NCI-H1694 (cell line): ENCODE measurements at places on chromosomes 6 and 20.

- DNase-seq: no peak
Observed at GRCh38 chr6:113697632-113698410, 159.3 kb upstream of the MARCKS start.

- no peak for DNase-seq
Observed at GRCh38 chr6:31419842-31420241, 16.4 kb downstream of the MICA start.

DNA sequence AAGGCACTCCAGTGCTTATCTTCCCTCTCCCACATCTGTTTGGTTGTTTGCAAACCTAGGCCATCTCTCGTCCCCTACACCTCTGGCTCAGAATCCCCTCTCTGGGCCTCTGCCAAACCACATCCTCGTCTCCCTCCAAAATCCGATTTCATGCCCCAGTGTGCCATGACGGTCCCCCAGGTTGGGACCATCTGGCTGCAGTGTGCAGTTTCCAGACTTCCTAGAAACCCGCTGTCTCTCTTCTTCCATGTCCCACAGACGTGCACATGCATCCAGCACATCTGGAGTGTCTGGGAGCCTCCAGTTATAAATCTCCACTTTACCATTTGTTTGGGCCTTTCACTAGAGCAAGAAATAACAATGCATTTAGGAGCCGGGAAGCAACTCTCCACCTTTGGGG lies 316.2 kb downstream of the KIF16B start:
- peak; percentile 52 for DNase-seq

GRCh38 chr20:57450419-57450818 lies 59.2 kb downstream of the RBM38 start:
- no peak for DNase-seq

DNA sequence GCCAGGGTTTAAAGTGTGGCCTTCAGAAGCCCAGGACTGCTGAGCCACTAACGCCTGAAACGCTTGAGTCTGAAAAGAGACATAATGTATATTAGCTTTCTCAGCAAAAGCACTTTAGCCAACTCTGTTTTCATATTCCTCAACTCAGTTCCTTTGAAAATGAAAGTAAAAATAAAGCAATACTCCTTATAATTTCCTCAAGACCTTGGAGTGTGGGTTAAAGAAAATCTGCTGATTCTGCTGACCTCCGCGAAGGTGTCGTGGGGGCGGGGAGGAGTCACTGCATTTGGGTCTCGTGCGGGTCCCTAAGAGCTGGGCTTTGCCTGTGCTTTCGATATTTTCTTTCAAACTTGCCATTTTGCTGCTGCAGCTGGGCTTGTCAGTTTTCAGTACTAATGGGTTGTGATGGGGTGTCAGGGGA lies 142.2 kb upstream of the ARID1B start:
- DNase-seq: no peak

DNA sequence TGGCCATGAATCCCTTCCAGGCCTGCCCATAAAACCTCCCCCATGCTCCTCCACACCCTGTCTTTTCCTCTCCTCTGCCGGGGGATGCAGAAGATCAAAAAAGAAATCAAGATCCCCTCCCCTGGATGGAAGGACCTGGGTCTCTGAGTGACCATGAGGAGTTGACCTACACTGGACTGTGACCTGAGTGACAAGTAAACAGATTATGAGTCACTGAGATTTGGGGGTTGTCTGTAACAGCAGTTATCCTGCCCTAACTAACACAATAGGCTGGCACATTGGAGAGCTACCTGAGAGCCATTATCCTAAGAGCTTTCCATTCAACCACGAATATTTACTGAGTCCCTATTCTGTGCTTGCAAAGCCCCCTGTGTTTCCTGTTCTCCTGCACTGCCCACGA lies 28.4 kb upstream of the SIRPA start:
- no peak for DNase-seq

- DNase-seq: no peak
Observed at GRCh38 chr6:150177259-150177951, 34.6 kb downstream of the PPP1R14C start.

DNA sequence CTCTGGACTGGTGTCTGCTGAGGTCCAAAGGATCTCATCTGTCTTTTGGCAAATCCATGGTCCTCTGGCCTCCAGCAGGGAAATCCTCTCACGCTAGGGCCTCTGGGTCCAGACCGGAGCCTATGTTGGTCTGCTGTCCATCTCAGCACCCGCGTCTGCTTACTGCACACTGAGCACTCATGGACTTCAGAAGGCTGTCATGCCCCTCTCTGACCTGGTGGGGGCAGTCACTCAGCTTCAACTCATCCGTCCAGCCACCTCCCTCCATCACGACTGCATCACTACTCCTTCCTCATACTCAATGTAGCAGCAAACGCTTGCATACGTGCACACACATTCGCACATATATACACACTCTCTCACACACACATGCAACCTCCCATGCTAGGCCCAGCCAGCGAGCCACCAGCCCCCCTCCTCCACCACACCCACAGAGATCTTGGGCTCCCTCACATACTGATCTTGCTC lies 33.3 kb downstream of the GABRR2 start:
- peak; percentile 25 for DNase-seq

- DNase-seq: no peak
Observed at GRCh38 chr20:8535403-8536261, 403.6 kb downstream of the PLCB1 start.

- peak; percentile 29 for DNase-seq
Observed at GRCh38 chr6:13614126-13614925, 809 bp upstream of the NOL7 start.

GRCh38 chr6:19268718-19269117 lies 568.5 kb upstream of the ID4 start:
- DNase-seq: no peak

DNA sequence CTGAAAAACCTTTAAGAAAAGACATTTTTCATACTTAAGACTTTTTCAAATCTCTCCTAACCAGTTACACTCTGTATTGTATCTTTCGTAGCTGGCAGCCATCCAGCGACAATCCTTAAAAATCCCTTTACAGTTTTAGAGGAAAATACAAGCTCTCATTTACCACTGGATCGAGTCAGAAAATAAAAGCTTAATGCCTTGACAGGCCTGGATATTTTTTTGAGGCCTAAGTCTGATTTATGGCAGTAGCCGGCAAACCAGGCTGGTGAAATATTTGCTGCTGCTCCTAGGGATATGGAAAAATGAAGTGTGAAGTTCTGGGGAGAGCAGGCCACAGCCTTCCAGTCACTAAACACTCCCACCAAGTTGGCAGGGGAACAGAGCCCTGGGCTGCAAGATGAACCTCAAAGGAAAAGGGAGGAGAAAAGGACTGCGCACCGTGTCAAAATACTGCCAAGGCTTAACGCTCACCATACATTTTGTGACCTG lies 213.0 kb upstream of the SUPT3H start:
- DNase-seq: no peak

DNA sequence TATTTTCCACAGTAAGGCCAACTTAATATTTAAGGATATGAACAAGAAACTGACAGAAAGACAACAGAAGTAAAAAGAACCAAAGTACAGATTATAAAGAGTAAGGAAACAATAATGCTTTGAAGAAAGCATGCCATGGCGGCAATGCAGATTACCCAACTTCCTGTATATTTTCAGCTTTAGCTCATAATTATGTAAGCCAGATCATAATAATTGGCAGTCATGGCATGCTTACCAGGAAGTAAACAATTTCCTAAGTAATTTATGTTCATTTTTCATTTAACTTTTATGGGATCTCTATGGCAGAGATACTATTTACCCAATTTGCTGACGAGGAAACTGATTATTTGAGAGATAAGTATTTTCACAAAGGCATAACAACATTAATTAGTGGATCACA lies 988.7 kb downstream of the HACE1 start:
- no peak for DNase-seq

GRCh38 chr20:62120990-62121775 lies 1.1 kb upstream of the LSM14B start:
- DNase-seq: no peak

DNA sequence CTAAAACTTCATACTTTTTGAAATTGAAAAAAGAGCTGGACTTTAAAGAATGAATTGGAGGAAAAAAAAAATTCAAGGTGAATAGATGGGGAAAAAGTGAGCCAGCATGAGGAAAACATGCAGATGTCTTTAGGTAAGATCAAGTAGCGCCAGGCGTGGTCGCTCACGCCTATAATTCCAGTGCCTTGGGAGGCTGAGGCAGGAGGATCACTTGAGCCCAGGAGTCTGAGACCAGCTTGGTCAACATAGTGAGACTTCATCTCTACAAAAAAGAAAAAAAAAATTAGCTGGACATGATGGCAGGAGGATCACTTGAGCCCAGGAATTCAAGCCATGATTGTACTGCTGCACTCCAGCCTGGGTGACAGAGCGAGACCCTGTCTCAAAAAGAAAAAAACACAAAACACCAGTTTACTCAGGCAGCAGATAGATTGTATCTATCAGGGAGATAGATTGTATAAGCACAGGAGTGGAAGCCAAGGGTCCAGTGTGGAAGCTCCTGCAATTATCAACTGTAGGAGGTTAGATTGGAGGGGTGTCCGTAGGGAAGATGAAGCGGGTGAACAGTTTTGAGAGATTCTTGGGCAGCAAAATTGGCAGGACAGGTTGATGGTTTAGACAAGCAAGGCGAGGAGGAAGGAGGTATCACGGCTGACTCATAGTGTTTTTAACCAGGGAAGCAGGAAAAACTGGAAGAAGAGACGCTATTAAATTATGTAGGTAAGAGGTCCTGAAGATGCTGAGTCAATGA lies 97.6 kb upstream of the ZNF217 start:
- DNase-seq: no peak

- no peak for DNase-seq
Observed at GRCh38 chr20:39899881-39900280, 789.2 kb downstream of the MAFB start.

GRCh38 chr6:136439514-136440190 lies 110.6 kb downstream of the MAP7 start:
- DNase-seq: no peak

GRCh38 chr6:1230689-1231605 lies 81.0 kb upstream of the FOXQ1 start:
- no peak for DNase-seq

- DNase-seq: no peak
Observed at GRCh38 chr20:62148908-62149314, 5.3 kb downstream of the SS18L1 start.

DNA sequence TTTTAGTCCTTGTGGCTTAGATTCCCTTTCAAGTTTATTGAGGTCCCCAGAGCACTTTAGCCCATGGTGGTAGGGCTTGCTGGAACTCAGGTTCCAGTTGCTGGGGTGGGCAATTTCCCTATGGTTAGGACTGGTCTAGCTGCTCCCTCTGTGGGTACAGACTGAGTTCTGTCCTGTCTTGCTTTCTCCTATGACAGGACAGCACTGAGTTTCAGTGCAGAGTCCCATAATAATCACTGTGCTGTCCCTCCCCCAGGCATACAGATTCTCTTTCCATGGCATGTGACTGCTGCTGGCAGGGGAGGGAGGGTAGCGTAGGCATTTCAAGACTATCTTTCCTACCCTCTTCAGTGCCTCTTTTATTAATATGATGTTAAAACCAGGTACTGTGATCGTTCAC lies 17.1 kb upstream of the ERVFRD-1 start:
- DNase-seq: no peak

DNA sequence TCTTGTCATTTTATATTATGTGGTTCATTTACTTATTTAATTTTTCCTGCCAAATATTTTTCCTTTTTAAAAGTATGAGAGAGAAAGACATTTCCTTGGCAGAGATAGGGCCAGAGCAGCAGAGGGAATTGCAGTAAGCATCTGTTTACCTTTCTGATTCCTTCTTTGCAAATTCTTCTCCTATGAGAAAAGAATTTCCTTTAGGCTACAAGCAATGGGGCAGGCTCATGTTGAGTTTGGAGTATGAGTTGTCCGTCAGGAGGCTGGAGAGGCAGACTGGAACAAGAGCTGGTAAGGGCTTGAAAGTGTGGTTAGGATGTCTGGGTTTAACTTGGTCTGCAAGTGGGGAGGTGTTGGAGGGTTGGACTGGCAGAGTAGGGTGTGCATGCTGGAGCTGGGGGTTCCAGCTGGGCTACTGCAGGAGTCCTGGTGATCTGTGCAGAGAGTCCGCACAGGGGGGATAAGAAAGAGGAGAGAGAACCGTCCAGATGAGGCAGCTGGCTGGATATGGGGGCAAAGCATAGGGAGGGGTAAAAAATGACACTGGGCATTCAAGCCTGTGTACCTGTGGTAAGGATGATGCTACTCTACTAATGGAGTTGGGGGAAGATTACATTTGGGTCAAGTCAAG lies 19.7 kb downstream of the TIAM2 start:
- no peak for DNase-seq

GRCh38 chr6:4091941-4092340 lies 13.0 kb upstream of the FAM217A start:
- DNase-seq: no peak

- DNase-seq: no peak
Observed at GRCh38 chr6:16521528-16521927, 239.7 kb downstream of the ATXN1 start.

GRCh38 chr20:19510611-19511010 lies 247.4 kb upstream of the RIN2 start:
- no peak for DNase-seq

- DNase-seq: no peak
Observed at GRCh38 chr6:123780021-123780420, 23.6 kb upstream of the NKAIN2 start.

GRCh38 chr6:146938266-146938665 lies 266.0 kb upstream of the STXBP5 start:
- DNase-seq: no peak

- DNase-seq: no peak
Observed at GRCh38 chr6:31543639-31544038, 1.8 kb upstream of the DDX39B start.

DNA sequence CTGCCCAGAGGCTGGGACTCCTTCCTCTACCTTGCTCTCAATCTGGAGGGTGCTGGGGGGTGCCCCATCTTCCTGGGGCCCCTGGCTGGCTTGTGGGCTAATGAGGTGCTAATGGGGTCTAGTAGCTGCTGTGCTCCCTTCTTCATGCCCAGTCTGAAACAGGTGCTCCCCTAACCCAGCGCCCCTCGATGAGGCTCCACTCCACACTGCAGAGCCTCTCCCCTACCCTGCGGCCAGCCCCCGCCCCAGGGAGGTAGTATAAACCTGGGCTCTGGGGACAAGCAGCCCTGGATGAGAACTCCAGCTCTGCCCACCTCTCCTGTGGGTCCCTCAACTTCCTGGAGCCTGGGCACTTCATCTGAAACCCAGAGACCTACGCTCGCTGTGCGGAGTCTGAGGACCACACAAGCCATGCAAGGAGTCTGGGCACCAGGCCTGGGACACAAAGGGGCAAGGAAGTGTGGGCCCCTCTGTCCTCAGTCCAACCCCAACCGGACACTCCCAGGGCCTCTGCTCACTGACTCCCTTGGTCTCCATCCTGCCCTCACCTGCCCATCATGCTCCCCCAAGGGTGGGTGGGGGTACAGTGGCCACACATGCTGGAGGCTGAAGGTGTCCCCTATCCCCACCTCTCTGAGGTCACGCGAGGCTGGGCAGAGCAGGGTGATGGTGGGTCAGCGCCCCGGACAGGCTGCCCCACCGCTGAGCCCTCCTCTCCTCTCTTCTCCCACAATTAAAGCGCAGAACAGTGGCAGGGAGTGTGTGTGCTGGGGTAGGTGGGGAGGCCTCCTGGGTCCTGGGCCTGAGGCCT lies 6.1 kb downstream of the RPL10A start:
- DNase-seq: no peak
